ENCODE measurements at places on chromosomes 5 and 9.

GRCh38 chr5:81167078-81167477 is 66.0 kb upstream of the CKMT2 start:
- DNase-seq, result no peak

DNA sequence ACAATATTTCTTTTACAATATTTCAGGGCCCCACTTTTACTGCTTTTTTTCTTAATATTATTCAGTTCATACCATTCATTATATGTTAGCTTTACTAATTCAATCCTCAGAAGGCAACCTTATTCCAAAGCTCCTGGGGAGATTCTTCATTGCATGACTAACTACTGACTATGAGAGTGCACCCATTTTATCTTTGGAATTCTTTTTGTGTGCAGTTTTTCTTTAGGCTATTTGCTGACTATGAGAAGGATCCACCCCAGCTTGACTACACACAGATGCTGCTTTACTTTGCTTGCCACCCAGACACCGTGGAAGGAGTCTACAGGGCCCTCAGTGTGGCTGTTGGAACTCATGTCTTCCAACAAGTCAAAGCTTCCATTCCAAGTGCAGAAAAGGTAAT is 56.9 kb upstream of the IL7R start:
- DNase-seq, result no peak

DNA sequence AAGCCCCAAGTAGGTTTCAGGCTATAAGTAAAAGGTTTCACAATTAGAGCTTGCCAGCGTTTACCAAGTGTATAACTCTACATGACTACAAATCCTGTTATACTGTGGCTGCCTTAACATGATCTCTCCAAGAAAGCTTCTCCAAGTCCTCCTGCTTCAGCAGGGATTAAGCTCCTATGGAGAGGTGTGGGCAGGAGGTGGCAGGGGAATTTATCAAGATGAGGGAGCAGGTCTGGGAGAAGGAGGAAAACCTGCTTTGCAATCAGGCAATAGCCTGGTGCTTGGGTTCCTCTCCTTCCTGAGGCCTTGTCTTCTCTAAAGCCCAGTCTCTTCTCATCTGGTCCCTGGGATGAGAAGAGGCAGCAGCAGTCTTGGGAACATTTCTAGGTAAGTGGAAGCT is 135.2 kb downstream of the TSSK1B start:
- DNase-seq, result no peak

GRCh38 chr9:113536483-113537228 is 73.1 kb downstream of the RGS3 start:
- DNase-seq, result no peak

DNA sequence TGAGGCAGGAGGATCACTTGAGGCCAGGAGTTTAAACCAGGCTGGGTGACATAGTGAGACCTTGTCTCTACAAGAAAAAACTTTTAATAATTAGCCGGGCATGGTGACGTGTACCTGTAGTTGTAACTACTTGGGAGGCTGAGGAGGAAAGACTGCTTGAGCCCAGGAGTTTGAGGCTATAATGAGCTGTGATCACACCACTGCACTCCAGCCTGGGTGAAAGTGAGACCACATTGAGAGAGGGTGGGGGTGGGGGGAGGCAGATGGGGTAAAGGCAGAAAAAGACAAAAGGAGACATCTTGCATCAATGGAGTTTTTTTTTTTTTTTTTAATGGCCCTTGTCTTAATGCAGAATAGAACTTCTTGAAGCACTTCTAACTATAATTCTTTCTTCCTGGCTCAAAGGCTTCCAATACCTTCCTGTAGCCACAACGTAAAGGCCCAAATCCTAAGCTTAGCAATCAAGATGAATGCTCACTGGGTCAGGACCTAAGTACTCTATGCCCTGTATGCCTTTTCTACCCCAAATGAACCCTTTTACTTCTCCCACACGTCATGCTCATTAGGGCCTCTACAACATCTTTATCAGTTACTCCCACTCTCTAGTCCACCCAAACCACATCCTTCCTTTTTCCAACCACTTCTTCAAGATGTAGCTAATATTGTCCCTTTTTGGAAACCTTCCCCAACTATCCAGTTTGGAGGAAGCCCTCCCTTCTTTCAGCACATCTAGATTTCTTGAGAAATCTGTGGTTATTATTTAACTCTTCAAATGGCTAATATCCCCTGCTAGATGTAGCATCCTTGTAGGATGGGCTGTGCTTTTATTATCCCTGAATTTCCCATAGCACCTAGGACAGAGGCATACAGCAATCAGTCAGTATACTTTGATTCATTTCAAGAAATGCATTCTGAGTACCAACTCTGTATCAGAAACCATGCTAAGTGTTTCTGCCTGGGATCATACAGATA is 40.8 kb downstream of the CSF2 start:
- no peak for DNase-seq

DNA sequence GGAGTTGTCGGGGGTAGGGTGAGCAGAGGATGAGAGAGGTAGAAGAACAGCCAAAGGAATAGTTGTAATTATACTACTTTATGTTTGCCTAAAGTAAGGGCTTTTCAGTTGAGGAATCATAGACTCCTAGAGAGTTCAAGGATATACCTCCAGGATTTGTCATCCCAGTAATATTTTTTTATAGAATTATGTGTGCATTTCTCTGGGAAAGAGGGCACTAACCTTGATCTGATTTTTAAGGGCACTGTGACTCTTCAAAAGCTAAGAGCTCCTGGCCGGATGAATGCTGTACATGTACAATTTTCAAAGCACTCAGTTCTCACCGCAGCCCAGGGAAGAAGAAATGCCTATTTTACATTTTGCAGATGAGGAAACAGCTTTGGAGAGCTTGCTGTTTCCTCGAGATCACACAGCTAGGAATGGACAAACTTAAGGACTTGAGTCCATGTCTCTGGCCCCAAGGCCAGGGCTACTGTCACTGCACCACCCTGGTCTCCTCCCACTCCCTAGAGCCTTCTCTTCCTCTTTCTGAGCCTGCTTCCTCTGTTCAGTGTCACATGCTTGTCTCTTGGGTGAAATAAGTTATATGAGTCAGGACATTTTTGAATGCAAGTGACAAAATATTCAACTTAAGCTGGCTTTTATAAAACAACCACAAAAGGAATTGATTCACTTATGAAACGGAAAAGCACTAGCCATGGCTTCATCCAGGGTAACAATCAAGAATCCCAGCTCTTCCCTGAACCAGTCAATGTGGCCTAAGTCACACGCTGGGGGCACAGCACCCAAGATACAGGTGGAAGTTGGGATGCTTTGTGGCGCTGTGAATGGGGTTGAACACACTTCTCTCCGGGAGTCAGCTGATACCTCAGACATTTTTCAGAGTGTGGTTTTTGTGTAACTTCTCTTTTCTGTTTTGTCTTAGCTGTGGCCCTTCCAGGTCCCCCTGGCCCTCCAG is 45.7 kb upstream of the TGFBR1 start:
- DNase-seq, result no peak

DNA sequence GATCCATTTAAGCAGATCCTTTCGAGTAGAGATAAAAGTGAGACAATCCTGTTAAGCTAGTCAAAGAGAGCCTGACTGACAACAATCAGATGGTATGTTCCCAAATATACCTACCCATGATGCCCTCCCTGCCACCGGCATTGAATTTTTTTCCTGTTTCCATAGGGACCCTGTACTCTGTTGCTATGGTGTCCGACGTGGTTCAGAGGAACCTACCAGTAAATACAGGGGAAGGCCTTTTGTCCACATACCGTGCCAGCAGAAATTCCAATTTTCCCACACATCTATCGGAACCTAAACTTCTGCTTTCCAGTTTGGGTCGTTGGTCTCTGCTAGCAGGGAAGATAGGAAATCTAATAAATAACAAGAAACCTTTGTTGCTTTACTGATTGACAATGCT is 64.7 kb downstream of the MEGF10 start:
- no peak for DNase-seq

Data from NCI-H1092 (cell line).